NCI-H226 (cell line): ENCODE measurements at places on chromosomes 7 and 10.

DNA sequence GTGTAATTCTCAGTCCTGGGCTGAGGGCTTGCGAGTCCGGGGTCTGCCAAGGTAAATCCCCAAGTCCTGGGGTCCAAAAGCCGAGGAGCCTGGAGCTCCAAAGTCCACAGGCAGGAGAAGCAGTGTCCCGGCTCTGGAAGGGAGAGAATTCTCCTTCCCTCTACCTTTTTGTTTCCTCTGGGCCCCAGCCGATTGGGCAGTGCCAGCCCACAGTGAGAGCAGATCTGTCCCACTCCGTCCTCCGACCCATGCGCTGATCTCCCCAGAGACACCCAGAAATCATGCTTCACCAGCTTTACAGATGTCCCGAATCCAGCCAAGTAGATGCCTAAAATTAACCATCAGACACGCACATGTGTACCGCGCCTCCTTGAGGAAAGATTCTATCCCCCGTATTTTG, 8.1 kb upstream of the VIPR2 start:
- DNase-seq = no peak

GRCh38 chr7:39910108-39910869, 39.8 kb upstream of the CDK13 start:
- DNase-seq = no peak

DNA sequence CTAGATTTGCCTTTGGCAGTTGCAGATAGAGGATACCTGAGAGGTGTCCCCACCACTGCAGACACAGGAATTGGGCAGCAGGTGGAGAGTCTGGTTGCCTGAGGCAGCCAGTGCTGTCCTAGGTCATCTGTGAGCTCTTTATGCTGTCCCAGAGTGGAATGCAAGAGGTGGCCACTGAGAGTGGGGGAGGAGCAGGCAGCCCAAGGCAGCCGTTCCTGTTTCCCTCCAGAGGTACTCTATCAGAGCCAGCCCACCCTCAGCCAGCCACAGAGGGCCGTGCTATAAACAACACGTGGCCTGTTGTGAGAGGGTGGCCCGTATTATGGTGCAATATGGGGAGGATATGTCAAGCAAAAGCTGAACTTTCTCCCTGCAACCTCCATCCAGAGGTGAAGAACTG, 8.5 kb downstream of the LRRC18 start:
- no peak for DNase-seq

GRCh38 chr10:26384600-26384999, 53.5 kb upstream of the APBB1IP start:
- DNase-seq = no peak

GRCh38 chr7:74380720-74381119, 73.0 kb upstream of the GTF2IRD1 start:
- no peak for DNase-seq

GRCh38 chr7:69510114-69510513, 88.2 kb upstream of the AUTS2 start:
- peak; percentile 12 for DNase-seq

DNA sequence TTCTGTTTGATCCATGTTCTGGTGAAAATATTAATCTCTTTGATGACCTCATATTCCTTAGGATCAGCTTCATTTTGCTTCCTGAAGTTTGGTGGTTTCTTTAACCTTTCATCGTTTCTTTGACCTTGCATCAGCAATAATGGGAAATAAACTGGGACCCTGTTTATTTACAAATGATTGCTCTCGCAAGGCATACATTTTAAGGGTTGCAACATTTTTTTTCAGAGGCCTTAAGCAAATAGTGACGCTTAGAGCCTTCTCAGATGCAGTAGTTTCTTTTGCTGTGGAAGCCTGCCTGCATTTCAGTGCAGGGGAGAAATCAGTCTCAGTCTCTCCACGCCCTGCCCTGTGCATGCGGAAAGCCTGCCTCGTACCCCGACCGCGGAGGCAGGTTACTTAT, 139.1 kb upstream of the NPS start:
- DNase-seq = no peak

GRCh38 chr7:93884541-93884940, 6.0 kb downstream of the TFPI2 start:
- no peak for DNase-seq

DNA sequence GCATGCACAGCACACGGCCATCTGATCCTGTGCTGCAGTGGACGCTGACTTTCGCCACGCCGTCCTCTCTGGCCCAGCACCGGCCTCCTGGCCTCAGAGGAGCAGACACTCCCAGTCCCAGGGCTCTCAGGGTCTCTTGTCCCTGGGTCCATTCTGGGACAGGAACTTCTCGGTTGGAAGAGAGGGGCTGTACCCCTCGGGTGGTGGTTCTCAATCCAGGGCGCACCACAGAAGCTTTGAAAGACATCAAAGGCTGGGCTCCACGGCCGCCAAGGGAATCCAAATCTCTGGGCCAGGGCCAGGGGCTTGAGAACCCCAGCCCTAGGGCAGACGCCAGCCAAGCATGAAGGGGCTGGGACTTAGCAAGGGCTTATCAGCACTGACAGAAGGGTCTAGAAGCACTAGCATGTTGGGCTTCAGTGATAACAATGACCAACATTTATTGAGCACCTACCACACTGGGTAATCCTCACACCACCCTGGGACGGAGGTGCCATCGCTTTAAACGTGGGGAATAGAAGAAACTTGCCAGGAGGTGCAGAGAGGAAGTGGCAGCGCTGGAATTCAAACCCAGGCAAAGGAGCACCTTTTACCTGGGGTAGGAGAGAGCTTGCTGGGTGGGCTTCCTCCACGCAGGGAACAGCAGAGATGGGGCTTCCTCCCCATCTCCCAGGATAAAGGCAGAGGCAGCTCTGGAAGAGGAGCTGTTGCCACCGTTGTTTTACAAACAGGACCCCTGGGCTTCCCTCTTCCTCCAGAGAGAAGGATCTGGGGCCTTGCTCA, 1.8 kb upstream of the PYROXD2 start:
- DNase-seq = no peak

- no peak for DNase-seq
These were observed 276.9 kb downstream of the DNAJB6 start for GRCh38 chr7:157613575-157614322.

DNA sequence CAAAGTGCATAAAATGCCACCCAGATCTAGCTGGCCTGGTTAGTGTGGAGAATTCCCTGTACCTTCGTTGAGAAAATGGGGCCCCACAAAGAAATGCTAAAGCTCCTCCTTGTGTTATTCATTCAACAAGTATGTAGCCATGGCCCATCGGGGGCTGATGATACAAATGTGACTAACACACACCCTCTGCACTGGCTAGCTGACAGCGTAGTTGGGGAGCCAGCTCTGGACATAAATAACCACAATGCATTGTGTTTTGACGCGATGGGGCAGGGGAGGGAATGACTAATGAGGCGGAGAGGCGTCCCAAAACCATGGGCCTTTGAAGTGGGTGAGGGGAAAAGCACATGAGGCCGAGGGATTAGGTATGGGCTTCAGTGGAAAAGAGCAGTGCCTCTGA, 28.2 kb upstream of the ASL start:
- peak; percentile 94 for DNase-seq

DNA sequence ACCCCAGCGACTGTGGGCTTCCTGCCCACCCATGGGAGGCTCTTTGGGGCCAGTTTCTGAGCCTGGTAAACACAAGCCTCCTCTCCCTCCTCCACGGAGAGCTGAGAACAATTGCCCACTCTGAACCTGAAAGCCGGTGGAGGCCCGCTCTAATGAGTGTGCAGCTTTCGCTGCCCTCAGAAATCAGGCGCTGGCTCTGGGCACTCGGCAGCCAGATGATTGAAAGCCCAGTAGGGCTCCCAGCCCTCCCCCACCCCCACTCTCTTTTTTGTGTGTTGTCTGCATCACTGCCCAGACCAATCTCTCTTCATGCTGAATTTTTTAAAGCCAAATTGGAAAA, 438.9 kb downstream of the RPS24 start:
- no peak for DNase-seq

DNA sequence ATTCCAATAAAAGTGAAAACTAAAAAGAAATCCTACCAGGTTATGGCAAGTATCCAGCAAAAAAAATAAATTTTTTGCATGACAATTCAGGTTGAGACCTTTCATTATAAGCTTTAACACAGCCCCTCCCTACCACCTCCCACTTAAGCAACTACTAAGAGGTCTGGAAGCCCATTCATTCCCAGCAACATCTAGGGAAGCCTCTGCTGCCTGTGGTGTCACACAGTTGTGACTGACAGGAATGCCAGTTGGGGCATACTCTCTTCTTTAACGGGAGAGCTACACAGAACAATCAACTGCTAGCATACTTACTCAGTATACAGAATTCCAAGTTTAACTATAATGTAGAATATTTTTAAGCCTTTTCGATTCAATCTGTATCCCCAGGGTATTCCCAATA, 27.8 kb downstream of the ABI1 start:
- DNase-seq = no peak

DNA sequence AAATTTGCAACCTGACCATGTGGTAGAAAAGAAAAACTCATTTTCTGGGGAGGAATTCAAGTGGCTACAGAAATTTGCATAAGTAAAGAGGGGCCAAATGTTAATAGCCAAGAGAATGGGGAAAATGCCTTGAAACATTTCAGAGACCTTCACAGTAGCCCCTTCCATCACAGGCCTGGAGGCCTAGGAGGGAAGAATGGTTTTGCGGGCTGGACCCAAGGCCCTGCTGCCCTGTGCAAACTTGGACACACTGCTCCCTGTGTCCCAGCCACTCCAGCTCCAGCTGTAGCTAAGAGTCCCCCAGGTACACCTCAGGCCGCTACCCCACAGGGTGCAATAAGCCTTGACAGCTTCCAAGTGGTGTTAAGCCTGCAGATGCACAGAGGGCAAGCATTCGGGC, 16.4 kb upstream of the DNAH11 start:
- DNase-seq = no peak

DNA sequence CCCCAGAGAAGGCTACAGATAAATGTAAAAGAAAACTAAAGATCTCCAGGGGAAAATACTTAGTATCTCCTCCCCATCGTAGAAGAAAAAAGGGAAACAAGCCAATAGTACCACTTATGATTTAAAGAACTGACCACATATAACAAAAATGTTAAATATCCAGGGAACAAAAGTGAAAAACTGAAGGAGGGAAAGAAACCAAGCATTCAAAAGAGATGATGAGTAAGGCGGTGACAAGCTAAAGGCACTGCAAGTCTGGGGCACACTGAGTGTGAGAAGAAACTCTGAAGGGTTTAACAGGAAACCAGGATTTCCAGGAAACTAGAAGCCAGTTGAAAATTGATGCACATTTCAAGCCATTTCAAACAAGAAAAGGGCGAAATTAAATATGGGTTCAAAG, 226.3 kb downstream of the AHR start:
- no peak for DNase-seq

DNA sequence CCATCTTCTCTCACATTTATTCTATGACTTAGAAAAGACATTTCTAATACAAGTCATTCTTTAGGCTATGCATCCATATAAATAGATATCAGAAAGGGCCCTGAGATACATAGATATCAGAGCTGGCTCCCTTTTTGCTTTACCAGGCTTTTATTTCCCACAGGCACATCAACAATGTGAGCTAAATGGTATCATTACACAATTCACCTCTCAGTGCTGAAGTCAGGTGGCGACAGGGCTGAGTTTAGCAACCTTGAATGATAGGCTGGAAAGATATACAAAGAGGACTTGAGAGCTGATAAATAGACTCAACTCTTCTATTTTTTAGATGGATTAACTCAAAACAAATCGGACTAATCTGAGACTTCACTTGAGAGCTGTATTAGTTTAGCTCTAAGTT, 189.2 kb upstream of the COL1A2 start:
- peak; percentile 41 for DNase-seq

DNA sequence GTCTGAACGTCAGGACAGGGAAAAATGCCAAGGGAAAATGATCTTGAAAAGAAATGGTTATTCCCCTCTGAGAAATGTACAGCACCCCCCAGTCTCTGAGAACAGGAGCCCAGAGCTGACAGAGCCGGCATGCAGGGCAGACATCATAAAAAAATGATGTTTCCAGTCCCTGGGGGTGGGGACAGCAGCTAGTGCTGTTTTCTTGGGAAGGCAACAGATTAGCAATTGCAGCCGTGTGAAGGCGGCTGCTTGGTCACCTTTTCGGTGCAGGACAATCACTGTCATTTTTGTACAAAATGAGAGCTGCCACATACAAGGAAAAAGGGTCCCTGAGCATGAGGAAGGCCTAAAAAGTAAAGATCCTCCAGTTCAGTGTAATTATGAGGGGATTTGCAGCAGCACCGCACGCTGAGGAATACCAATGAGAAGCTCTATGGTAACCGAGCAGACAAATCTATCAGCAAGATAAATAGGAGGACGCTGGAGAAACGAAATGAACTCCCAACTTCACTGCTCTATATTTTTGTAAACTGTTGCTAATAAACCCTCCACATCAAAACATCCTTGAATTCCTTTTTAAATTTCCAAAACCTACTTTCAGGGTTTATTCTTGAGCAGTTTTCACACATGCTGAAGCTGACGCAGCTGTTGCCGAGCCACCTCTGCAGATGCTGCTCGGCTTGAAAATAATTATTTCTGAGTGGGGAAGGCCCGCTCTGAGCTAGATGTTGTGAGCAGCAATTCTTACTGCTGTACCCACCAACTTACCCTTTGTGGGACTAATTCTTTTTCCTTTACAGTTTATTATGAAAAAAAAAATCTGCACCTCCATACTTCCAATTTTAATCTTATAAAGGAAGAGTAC, 98.2 kb upstream of the NEBL start:
- DNase-seq = no peak

- DNase-seq = peak; percentile 26
These were observed 9.0 kb upstream of the ARPC1B start for GRCh38 chr7:99365318-99366141.

- DNase-seq = peak; percentile 97
These were observed 11.6 kb downstream of the GOLGA7B start for GRCh38 chr10:97861097-97861750.

DNA sequence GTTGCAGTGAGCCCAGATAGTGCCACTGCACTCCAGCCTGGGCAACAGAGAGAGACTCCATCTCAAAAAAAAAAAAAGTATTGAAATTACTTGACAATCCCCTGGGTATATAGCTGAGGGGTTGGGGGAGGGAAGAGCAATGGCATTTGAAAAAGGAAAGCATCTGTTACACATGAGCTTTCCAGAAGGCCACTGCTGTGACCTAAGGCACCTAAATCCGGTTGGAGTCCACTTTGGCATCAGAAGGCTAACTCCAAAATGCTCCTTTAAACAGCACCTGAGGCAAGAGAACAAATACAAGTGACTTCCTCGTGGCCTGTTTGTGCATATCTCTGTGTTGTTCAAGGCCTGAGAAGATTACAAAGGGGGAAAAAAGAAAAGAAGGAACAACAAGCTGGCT, 74.8 kb upstream of the PALS2 start:
- no peak for DNase-seq

GRCh38 chr7:108079648-108080591, 50.2 kb downstream of the LAMB4 start:
- peak; percentile 84 for DNase-seq

- DNase-seq = no peak
These were observed 46.9 kb downstream of the MINDY3 start for GRCh38 chr10:15813415-15813814.
